ENCODE measurements at places on chromosomes 11 and 22.
A peak's percentile ranks its signal among the peaks of the same experiment; 100 is the strongest.

GRCh38 chr11:64916040-64916774 lies 802 bp downstream of the ATG2A start:
- peak; percentile 76 for DNase-seq

GRCh38 chr11:31805037-31805628 lies 6.0 kb downstream of the PAX6 start:
- no peak for DNase-seq

GRCh38 chr22:31488346-31488883 lies 1.2 kb downstream of the EIF4ENIF1 start:
- DNase-seq, result no peak

- DNase-seq, result no peak
These were observed 13.0 kb upstream of the CARD18 start for GRCh38 chr11:105152560-105152959.

GRCh38 chr11:11057472-11057854 lies 199.6 kb upstream of the ZBED5 start:
- no peak for DNase-seq

- DNase-seq, result no peak
These were observed at the start of gene ADM2 for GRCh38 chr22:50481440-50482106. ADM2 (plus strand) TSS chr22:50481543; CDS start chr22:50481848, 305 bp downstream.

DNA sequence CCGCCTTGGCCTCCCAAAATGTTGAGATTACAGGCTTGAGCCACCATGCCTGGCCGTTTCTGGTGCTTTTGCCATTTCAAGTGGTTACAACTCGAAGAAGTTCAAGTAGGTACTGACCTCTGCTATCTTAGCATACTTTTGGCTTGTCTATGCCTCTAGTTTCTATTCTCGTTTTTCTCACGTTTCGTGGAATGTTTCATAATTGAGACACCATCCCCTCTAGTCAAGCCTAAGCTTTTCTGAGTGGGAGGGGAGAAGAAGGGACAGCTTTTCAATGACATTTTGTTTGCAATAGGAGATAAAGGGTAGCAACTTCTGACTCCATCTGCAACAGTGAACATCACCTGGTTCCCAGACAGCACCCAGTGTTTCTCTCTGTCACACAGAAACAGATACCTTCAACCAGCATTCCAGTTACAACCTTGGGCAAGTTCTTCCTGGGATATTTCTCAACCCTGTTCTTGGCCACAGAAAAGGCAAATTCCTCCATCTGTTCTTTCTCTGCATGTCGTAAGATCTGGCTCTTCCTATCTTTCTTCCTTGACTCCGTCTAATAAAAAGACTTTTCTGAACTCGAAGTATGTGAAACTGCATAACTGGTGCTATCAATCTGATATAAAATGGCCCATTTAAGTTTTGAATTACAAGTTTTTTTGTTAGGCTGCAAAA lies 25.5 kb downstream of the DDI1 start:
- DNase-seq, result peak; percentile 68
